ENCODE measurements at places on chromosomes 6 and 20.

DNA sequence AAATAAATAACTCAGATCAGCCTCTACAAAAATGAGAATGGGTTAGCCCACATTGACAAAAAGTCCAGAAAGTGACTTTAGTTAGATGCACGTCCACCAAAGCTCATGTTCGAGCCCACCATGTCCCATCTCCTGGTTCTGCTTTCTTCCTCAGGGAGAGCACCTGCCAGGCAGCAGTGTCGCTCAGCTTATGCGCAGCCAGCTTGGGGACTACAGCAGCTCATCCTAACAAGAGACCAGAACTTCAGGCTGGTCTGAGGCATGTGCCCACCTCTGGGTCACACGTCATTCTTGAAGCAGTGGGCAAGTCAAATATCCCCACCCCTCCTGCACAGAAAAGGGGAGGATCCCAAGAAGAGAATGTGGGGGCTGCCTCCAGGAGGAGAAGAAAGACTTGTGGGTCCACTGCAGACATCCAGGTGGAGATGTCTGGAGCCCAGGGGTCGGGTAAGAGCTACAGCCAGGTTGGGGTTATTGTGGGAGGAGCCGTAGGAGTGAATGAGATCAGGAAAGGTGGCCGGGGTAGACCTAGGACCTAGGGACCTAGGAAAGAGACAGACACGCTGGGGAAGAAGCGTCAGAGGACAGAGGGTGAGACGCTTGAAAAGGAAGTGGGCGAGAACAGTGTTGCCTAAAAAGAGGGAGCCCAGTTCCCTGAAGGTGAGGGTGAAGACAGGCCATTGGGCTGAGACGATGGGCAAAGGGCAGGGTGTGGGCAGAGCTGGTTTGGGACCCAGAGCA, 52.5 kb downstream of the SSR1 start:
- DNase-seq = no peak

- no peak for DNase-seq
These were observed 22.5 kb downstream of the GATA5 start for GRCh38 chr20:62453186-62453808.

GRCh38 chr6:27592481-27593199, 119.7 kb upstream of the ZNF184 start:
- peak; percentile 80 for DNase-seq

GRCh38 chr6:170031684-170032121, 259.2 kb downstream of the DLL1 start:
- no peak for DNase-seq

DNA sequence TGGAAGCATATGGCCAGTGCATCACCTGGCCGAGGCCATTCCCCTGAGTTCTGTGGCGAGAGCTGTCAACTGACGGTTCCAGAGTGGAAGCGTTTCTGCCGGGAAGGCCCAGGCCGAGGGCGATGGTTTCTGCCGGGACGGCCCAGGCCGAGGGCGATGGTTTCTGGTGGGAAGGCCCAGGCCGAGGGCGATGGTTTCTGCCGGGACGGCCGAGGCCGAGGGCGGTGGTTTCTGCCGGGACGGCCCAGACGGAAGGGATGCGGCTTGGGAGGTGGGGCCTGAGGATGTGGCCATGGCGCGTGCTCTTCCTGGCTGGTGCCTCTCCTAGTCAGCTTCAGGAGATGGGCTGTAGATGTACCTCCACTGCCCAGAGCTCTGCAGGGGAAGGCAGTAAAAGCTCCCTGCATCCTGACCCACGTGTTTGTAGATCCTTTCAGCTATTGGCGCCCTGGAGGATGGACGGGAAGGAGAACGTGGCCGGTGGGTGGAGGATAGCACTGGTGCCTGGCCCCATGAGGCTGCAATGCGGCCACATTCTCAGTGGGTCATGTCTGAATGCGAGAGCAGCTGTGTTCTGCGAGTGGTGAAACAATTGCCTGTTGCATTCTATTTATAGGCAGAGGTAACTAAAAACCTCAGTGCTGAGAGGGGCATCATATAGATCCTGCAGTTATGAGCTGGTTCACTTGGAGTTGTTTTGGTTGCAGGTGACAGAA, 12.8 kb downstream of the TPD52L2 start:
- DNase-seq = no peak

DNA sequence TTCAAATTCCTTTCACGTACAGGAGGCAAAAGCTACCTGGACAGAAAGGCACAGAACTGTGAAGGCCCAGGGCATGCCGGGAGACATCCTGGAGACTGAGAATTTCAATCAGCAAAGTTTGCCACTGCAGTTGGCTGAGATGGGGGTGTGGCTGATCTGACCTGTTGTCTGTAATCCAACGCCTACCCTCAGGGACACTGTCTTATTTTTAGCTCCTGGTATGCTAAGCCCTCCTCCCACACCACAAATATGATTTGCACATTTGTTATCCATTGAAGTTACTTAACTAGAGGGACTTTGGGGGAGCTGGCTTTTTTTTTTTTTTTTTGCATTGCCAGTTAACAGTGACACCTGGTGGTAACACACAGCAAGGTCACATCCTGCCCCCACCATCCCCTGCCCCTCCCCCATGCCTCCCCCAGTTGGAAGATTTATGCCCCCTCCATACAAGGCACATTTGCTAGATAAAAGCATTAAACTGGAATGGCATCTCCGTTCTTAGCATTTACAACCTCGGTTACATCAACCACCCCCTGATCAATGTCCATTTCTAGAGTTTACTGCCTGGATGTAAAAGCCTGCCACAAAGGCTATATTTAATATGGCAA, 40.4 kb downstream of the TTI1 start:
- DNase-seq = peak; percentile 64

Data from Calu3 (cell line).